ENCODE measurements at places on chromosomes 11 and 22.

- DNase-seq = no peak
These were observed 1.7 kb downstream of the ZBTB16 start for GRCh38 chr11:114061048-114061680.

- DNase-seq = no peak
These were observed 169.8 kb downstream of the DSCAML1 start for GRCh38 chr11:117627259-117627658.

DNA sequence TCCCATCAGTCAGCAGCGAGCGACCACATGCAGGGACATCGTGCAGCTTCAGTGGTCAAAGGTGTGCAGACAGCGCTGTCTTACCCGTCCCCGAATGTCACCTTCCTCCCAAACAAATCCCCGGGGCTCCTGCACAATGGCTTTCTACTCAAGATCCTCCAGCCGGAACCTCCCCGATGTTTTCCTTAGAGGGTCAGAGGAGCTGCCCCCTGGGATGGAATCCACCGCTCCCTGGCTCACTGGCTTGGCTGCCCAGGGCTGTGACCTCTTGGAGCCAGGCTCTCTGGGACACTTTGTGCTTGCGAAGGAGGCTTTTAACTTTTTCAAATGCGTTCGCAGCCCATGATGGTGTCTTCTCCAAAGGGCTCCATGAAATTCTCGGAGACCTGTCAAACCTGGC is 17.3 kb upstream of the FGF19 start:
- no peak for DNase-seq

DNA sequence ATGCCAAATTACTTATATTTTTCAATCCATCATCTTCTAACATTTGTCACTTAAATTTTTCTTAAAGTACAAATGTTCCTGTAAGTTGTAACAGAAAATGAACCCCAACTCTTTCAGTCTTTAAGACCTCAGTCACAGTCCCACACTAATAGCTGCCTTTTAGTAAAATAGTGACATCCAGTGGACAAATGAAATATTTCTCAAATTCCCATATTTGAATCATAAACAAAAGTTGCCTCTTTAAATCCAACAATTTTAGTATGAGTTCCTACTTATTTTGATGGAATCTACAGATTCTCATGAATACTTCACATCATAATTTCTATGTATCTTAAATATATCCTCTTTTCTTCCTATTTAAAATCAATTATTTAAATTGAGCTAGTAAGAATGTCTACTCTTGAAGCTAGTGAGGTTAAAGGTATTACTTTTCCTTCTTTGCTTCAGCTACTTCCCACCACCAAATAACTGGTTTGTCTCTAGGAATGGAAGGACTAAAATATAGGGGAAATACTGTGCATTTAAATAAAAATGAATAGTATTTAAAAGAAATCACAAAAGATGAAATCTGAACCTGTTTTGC is 9.2 kb downstream of the LIN7C start:
- DNase-seq = no peak

DNA sequence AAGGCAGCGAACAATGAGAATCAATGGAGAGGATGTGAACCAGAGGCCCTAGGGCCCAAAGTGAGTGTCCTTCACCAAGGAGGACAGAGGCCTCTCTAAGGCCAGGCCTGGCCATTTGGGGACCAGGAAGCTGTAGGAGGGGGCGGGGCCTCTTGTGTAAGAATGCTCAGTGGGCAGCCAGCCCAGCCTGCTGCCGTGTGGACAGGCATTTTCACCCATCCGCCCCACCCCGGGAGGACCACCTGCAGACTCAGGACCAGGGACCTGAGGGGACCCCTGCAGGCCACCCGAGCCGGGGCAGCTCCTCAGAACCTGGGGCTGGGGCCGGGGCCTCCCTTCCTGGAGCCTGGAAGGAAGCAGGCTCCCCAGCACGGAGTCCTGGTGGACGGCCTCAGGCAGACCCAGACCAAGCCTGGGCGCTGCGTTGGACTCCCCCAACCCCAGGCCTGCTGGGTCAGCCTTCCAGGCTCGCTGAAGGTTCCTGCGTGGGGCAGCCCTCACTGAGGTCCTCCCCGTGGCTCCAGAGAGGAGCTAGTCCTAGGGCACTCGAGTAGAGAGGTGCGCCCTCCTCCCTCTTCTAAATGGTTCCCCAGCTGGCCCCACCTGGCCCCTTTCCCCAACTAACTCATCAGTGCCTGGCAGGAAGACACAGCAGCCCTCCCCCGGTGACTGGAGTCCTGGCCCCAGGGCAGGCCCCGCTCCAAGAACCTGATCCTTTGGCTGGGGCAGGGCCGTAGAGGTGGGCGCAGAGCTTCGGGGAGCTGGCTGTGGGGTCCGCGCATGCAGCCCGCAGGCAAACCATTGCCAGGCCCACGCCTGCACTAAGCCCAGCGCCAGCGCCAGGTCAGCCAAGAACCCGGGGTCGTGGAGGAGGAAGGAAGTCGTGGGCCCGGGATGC is 1.5 kb upstream of the TRABD start:
- DNase-seq = no peak

DNA sequence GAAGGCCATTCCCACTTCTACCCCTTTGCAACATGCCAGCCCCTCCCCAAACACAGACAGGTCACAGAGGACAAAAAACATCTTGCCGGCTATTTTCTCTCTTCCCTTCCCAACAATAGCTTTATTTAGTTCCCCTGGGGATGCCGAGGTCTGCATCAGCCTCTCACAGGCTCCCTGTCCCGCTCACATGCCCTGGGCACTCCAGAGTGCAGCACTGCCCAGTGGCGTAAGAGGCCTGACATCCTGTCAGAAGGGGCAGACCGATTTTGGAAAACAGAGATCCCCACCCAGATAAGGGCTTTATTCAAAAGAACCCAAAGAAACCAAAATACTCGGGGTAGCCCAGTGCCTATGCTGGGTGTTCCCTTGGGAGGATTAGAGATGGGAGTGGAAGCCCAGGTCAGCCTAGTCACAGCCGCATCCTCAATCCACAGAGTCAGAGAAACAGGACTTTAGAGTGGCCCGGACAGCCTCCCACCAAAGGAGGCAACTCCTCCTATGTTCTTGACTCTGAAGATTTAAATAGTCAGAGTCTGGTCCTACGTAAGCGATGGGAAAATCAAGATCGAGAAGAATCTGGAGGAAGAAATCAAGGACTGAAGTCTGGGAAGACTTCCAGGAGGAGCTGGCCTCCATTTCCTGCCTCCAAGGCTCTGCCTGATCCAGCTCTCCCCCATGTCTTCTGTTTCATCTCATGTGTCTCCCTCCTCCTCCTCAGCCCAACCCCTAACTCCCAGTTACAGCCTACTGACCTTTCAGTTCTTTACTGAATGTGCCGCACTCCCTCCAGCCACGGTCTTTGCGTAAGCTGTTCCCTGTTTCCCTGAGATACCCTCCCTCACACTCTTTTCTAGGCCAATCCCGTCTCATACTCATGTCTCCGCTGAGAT is 129.3 kb downstream of the FBXO7 start:
- DNase-seq = no peak

DNA sequence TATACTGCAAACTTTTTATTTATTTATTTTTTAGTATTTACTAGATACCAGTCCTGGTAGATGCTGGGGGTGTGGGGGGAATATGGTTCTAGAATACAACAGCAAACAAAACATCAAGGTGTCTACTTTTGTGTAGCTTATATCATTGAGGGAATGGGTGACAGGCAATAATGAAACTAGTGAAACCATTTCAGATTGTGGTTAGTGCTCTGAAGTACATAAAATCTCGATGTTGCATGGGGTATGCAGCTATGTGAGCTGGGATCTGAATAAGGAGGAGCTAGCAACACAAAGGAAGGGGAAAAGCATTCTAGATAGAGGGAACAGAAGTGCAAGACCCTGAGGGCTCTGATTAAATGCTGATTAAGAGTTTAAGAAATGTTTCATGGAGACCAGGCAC is 103.5 kb downstream of the WT1 start:
- DNase-seq = no peak

GRCh38 chr22:23763579-23763945 is 772 bp downstream of the C22orf15 start:
- DNase-seq = peak; percentile 60

DNA sequence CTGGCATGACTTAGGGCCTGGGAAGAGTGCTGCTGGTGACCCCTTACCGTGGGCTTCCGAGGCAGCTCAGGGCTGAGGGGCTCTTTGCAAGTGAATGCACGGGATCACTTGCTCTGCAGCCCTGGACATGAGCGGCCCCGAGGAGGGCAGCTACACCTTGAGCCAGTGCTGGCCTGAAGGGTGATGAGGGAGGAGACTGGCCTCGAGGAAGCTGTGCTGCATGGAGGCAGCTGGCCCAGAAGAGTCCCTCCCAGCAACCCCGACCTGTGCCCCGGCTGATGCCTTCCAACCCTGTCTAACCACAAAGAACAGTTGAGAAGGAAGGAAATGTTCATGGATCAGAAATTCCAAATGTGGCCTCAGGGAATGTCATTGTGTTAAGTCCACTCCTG is 45.2 kb downstream of the TBX1 start:
- DNase-seq = no peak

- DNase-seq = no peak
These were observed 11.2 kb upstream of the MALAT1 start for GRCh38 chr11:65487467-65488272.

- DNase-seq = peak; percentile 82
These were observed 90.3 kb upstream of the PITPNB start for GRCh38 chr22:28009272-28009827.

GRCh38 chr11:65338676-65339075 is 5.0 kb downstream of the DPF2 start:
- no peak for DNase-seq

DNA sequence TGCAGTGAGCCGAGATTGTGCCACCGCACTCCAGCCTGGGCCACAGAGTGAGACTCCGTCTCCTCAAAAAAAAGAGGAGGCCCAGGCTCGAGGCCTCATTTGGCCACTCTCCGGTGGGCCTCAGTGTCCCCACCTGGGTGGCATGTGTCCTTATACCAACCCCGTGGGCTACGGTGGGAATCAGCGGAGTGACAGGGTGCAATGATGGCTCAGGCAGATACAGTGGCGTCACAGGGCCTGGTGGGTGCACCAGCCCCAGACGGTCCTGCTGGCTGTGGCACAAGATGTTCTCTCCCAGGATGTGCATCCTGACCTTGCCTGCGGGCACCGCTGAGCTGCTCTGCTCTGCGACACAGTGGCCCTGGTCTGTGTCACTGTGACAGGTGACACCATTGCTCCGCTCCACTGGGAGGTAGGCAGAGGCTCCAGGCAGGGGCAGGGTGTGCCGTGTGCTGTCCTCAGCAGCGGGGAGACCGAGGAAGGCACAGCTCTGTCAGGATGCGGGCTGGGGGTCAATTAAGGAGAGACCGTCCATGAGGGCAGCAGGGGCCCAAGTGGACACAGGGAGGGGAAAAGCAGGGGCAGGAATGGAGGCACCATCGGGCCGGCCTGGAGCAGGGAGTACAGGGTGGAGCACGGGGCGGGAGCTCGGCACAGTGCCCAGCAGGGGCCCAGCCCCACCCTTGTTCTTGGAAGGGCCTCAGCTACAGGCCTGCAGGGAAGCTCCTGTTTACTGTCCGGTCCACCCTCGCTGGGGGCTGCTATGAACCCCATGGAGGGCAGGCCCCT is 21.7 kb upstream of the TH start:
- DNase-seq = no peak

DNA sequence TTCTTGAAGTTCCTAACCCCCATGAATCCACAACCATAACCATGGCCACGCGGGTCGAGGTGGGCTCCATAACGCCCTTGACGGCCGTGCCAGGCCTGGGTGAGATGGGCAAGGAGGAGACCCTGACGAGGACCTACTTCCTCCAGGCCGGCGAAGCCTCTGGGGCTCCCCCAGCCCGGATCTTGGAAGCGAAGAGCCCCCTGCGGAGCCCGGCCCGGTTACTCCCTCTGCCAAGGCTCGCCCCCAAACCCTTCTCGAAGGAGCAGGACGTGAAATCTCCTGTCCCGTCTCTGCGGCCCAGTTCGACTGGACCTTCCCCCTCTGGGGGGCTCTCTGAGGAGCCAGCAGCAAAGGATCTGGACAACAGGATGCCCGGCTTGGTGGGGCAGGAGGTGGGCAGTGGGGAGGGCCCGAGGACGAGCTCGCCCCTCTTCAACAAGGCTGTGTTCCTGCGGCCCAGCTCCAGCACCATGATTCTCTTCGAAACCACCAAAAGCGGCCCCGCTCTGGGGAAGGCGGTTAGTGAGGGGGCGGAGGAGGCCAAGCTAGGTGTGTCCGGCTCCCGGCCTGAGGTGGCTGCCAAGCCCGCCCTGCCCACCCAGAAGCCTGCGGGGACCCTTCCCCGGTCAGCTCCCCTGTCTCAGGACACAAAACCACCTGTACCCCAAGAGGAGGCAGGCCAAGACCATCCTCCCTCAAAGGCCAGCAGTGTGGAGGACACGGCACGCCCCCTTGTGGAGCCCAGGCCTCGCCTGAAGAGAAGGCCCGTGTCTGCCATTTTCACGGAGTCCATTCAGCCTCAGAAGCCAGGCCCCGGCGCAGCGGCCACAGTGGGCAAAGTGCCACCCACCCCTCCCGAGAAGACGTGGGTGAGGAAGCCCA is 75.7 kb downstream of the KIAA1671 start:
- DNase-seq = no peak

GRCh38 chr11:125279676-125280418 is 115.3 kb downstream of the PKNOX2 start:
- no peak for DNase-seq

GRCh38 chr11:119605137-119605665 is 123.8 kb downstream of the NECTIN1 start:
- DNase-seq = no peak

- peak; percentile 64 for DNase-seq
These were observed 31.3 kb upstream of the YPEL1 start for GRCh38 chr22:21766691-21767462.

- no peak for DNase-seq
These were observed 1176.7 kb upstream of the CNTN5 start for GRCh38 chr11:97844016-97844415.

GRCh38 chr22:42760806-42761565 is 40.3 kb upstream of the A4GALT start:
- no peak for DNase-seq

DNA sequence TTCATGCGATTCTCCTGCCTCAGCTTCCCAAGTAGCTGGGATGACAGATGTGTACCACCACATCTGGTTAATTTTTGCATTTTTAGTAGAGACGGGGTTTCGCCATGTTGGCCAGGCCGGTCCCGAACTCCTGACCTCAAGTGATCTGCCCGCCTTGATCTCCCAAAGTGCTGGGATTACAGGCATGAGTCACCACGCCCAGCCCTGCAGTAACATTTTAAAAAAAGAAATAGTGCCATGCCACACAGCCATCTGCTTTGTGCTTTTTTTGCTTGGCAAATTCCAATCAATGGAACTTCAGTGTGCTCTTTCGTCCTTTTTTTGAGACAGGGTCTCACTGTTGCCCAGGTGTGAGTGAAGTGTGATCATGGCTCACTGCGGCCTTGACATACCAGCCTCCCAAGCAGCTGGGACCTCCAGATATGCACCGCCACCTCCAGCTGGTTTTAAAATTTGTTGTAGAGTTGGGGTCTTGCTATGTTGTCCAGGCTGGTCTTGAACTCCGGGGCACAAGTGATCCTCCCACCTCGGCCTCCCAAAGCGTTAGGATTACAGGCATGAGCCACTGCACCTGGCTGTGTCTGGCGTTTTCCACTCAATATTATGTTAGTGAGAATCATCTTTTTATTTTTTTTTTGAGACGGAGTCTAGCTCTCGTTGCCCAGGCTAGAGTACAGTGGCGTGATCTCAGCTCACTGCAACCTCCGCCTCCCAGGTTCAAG is 1.8 kb upstream of the CHADL start:
- DNase-seq = no peak
